ENCODE measurements at places on chromosomes 1 and 21.

GRCh38 chr1:40451238-40451585, 936 bp downstream of the ZFP69B start:
- no peak for DNase-seq

DNA sequence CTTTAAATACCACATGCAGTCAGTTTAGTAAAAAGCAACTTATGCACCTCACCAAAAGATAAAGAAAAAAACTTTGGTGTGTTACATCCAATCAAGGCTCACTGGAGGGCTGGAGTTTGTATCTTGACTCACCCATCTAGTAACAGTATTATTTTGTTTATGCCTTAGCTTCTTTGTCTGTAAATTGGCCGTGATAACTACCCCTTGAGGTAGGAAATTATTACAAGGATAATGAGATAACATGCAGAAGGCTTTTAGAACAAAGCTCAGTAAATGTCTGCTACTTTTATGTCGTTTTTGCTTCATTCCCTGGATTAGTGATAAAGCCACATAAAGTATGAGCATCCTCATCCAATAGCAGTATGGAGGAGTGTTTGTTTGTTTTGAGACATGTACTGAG, 94.8 kb downstream of the ATP5PO start:
- no peak for DNase-seq

DNA sequence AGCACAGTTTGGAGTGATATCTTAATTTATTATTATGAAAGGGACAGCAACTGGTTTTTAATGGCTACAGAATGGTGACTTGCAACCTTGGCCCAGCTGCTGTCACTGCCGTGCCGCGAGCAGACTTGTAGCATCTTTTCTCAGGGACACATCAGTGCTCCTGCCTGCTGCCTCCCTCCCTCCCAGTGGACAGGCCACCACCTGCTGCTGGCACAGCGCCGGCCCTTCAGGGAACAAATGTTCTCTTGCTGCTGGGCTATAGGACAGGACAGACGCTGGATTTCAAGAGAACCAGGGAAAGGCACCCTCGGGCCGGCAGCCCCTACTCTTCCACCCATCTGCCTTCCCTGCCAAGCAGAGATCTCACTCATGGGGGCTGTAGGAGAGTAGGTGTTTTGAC, 413.8 kb upstream of the NFIA start:
- DNase-seq: no peak

GRCh38 chr1:183238071-183238470, 52.0 kb downstream of the LAMC2 start:
- no peak for DNase-seq

DNA sequence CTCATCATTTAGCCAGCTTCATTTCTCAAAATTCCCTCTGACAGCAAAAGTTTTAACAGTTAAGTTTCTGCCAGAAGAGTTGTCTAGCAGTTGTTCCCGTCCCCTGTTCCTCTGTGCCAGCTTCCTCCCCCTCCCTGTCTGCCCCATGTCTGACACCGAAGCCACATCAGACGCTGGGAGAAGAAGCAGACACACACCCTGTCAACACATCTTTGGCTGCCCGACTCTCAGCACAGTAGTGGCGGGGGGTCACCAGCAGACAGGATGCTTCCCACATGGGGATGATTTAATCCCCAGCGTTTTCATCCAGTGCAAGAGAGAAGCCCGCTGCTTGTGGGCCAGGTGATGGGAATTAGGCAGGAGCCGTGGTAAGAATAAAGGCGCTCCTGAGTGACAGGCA, 379.4 kb upstream of the RUNX1 start:
- DNase-seq: no peak

DNA sequence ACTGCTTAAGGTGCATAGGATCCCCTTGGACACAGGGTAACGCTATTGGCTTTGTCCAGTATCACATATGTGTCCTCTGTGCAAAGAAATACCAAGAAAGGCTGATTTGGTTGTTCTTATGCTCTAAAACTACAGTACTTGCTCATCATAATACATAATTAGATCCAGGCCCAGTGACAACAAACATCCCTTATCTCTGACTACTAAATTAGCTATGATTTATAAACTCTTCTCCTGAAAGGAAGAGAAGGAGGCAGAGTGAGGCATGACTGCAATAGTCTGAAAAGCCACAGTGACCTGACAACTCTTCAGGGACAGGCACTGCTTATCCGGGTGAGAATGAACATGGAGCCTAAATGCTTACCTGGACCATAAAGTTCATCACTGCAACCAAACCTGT, 30.7 kb downstream of the MGST3 start:
- no peak for DNase-seq

DNA sequence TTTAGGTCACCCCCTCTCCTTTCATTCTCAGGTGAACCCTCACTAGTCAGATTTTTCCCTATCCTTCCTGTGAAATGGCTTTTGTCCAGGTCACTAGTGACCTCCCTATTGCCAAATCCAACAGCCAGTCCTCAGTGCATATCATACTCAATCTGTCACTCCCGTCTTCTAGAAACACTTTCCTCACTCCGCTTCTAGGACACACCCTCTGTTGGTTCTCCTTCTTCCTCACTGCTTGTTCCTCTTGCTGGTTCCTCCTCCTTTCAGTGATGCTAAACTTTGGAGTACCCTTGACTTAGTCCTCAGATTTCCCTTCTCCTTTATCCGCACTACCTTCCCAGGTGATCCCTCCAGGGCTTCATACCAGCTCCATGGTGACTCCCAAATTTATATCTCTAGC, 94.3 kb downstream of the RNF220 start:
- no peak for DNase-seq

DNA sequence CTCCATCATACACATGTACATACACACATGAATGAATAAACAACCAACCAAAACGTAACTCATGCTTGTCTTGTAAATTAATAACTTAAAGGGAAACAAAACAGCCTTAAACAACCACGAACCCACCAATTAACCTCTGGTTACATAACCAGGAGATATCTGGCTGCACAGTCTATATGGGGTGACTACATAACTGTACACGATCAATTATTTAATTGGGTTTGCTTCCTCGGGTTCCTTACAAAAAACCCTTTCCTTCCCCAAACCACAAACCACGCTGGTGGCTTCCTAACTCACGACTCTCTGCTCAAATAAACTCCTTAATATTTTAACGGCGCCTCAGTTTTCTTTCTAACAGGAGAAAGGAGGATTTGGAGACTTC, 744 bp downstream of the ZNF670 start:
- DNase-seq: no peak

- DNase-seq: no peak
These were observed 51.7 kb downstream of the MPZL1 start for GRCh38 chr1:167773516-167773915.

GRCh38 chr1:36092166-36092797, 3.6 kb downstream of the ADPRS start:
- DNase-seq: no peak

DNA sequence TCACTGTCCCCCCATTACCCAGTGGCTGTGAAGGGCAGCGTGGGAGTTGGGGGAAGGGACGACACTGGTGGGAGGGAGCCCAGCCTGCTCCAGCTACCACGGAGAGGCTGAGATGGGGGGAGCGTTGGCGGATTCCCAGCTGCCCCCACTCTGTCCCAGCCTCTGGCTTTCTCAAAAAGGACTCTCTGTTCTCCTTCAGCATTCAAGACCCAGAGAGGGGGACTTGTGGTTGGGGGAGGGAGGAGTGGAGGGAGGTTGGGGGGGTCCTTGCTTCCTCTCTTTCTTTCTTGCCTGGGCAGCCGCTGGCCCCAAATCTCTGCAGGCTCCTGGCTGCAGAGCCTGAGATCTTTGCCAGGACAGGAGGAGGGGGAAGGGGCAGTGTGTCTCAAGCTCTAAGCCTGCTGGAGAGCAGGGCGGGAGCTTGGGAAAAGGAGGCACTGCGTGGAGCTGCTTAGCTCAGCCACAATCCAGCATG, 2.2 kb downstream of the ATP1A2 start:
- no peak for DNase-seq

- no peak for DNase-seq
These were observed 641 bp upstream of the CFAP107 start for GRCh38 chr1:12745126-12745991.

- DNase-seq: no peak
These were observed 20.7 kb downstream of the IRF2BP2 start for GRCh38 chr1:234589064-234589800.

DNA sequence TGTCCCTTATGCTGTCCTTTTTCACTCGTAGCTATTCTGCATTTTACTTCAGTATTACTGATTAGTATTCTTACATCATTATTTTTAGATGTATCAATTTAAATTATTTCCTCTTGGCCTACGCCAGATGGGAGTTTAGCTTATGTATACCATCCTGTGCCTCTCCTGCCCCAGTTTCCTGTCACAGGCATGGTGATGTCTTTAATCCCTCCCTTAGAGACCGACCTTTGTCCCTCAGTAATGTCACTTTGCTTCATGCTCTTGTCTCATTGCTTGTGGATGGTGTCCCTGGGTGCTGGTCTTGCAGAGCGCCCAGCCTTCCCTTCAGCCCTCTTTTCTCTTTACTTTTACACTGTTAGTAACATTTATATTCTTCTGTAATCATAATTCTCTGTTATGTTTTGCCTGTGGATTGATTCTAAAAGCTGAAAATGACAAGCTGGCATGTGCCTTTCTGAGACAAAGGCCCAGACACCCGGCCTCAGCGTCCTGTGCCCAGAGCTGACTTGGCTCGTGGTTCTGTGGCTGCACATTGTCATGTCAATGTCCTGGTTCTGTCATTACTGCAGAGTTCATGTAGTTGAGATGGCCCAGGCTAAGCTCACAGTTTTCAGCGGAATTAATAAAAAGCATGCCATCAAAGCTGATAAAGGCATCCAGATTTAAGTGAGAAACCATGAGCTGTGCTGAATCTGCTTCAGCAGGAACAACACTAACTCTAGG, 100.7 kb downstream of the MTR start:
- DNase-seq: no peak

GRCh38 chr1:205942631-205943159, 561 bp downstream of the SLC26A9 start:
- DNase-seq: no peak

- no peak for DNase-seq
These were observed 205.3 kb downstream of the DAB1 start for GRCh38 chr1:57218487-57219079.

DNA sequence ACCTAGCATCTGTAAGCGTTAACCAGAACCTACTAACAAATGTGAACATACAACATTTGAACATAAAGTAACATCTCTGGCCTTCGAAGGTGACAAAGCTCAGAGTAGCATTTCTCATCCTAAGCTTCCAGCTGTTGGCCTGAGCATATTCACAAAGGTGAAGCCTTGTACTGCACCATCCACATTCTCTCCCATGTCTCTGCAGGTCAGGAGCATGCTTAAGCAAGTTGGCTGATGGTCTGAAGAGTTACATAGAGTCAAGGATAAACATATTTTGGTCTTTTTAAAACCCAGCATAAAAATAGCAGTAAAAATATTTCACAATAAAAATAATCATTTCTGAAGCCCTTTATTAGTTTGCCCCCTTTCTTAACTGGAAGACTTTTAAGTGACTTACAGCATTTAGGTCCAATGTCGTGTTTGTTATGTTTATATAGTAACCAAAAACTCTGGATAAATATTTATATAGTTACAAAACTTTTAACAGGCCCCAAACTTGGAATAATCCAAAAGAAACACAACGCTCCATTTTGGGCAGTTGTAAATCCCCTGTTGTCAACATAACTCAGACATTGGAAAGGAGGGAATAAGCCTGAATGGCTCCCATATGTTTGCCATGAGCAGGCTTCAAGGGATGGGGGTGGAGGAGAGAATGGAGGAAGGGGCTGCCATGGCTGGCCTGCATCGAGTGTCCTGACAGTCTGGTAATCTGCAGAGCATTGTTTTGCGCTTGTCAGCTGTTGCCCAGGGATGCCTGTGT, 42.8 kb upstream of the ENAH start:
- DNase-seq: no peak

DNA sequence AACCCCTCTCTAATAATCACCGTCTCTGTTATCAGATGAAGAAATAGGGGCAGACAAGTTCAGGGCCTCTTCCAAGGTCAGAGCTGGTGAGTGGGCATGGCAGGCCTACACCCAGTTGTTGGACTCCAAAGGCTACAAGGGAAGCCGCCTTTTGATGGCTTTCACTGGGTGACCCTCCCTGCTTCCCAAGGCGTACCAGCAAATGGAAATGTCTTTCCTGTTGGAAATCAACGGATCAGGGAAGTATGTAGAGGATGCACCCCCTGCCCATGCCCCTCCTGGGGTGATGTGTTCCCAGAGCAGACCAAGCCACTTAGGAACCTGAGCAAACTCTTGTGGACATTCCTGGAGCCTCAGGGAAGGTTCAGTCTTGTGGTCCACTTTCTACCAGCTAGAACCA, 47.4 kb downstream of the LGR6 start:
- no peak for DNase-seq

- peak; percentile 17 for DNase-seq
These were observed 105.5 kb downstream of the FASLG start for GRCh38 chr1:172764378-172764777.

- DNase-seq: no peak
These were observed 722 bp downstream of the LZIC start for GRCh38 chr1:9942399-9942938.

- no peak for DNase-seq
These were observed 54.8 kb upstream of the CNTN2 start for GRCh38 chr1:204988196-204988595.

DNA sequence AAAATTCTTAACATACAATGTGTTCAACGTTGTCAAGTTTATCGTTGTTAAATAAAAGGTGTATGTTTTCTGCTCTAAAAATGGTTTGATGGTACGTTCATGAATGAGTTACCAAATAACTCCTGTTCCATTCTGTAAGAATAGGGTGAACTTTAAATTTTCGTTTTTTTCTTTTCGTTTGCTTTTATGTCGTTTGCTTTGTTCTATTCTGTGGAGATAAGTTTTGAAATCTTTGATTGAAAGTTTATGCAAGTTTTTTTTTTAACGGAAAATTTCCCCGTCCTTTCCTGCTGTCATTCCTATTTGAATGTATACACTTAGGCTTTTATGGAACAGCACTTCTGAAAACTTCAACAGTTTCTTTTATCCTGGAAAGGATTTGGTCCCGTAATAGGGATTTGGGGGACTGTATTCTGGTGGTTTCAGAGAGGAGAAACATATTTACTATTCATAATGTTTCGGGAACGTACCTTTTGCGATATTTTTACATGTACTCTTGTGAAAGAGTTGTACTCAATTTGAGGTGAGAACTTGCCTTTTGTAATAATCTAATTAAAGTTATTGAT, 1.7 kb downstream of the DR1 start:
- no peak for DNase-seq

DNA sequence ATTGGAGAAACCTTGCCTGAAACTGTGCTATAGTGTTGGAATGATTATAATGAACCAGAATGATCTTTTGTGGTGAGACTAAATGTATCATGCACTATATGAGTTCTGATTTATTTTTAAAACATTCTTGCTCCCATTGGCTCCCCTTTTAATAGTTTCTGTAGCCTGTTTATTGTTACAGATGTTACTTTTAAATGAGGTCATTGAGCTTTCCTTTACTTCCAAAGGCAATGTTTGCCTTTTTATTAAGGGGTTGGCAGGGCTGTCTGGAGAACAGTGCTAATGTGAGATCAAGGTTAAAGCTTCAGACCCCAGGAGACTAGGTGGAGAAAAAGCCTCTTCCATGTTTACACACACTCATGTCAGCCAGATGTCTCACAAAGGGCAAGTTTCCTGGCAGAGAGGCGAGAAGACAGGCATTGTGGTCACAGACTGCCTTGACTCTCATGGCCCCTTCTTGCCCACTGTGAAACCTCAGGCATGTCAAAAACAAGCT, 120.6 kb upstream of the RAVER2 start:
- no peak for DNase-seq

GRCh38 chr1:43509007-43509739, 21.5 kb upstream of the PTPRF start:
- DNase-seq: no peak
